ENCODE measurements at places on chromosomes 2 and 18.
A peak's percentile ranks its signal among the peaks of the same experiment; 100 is the strongest.

- no peak for DNase-seq
Measured at GRCh38 chr2:145287736-145288135, 767.8 kb upstream of the ZEB2 start.

- no peak for DNase-seq
Measured at GRCh38 chr2:99317161-99317872, 16.3 kb upstream of the LYG1 start.

GRCh38 chr2:68359889-68360288 lies 5.2 kb upstream of the PLEK start:
- no peak for DNase-seq

- DNase-seq = peak; percentile 64
Measured at GRCh38 chr18:80033181-80034067, 810 bp upstream of the RBFA start.

- DNase-seq = no peak
Measured at GRCh38 chr2:170221317-170222288, 43.7 kb downstream of the MYO3B start.

DNA sequence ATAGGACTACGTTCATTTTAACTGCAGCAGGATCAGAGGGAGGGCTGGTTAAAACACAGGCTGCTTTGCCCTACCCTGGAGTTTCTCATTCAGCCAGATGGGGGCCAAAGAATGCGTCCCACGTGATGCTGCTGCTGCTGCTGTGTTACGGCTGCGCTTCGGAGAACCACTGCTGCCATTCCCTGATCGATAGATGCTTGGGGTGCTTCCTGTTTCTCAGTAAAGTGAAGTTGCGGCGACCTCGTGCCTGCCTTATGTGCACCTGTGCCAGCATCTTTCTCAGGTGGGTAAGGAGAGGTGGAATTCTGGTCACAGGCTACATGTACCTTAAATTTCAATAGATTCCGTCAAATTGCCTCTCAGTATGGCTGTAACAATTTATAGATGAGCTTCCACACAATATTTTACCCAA lies 24.7 kb upstream of the TOGARAM2 start:
- DNase-seq = no peak

All from effector memory CD4-positive, alpha-beta T cell (primary cell).